Epithelial cell of alveolus of lung (primary cell): ENCODE measurements at places on chromosomes 1 and 21. TPM values are rescaled to one million over a fixed set of nuclear protein-coding genes. Genes with fewer than 3 reads are reported as not detected.

The CRNN gene
- total RNA-seq = not detected in 2 replicates

The TRIM46 gene
- total RNA-seq = 3.6 and 6.4 TPM in 2 replicates

The NAV1 gene
- total RNA-seq = 33.4 and 56.2 TPM in 2 replicates

The EPHA10 gene
- not detected in 2 replicates for total RNA-seq
